Activated CD8-positive, alpha-beta T cell treated with anti-CD3 and anti-CD28 coated beads, Interleukin-2, amount 10 ng/mL, durations not matched to agents 7 days and 5 days (primary cell): ENCODE measurements at places on chromosomes 16 and 17. TPM values are rescaled to one million over a fixed set of nuclear protein-coding genes. Genes with fewer than 3 reads are reported as not detected.

The CPD gene
- total RNA-seq, result 18.6 TPM

The TGFB1I1 gene
- 0.92 TPM for total RNA-seq

The SLC5A10 gene
- total RNA-seq, result not detected

The ENPP7 gene
- not detected for total RNA-seq

The ZNF469 gene
- 0.66 TPM for total RNA-seq

The NACA2 gene
- not detected for total RNA-seq

The CHD3 gene
- total RNA-seq, result 125 TPM

The NLRP1 gene
- total RNA-seq, result 46.1 TPM

The NLRC3 gene
- 94.6 TPM for total RNA-seq
